ENCODE measurements at places on chromosomes 7 and 10. TPM values are rescaled to one million over a fixed set of nuclear protein-coding genes. Genes with fewer than 3 reads are reported as not detected.

The CLDN15 gene
- 31.9 TPM for total RNA-seq

DNA sequence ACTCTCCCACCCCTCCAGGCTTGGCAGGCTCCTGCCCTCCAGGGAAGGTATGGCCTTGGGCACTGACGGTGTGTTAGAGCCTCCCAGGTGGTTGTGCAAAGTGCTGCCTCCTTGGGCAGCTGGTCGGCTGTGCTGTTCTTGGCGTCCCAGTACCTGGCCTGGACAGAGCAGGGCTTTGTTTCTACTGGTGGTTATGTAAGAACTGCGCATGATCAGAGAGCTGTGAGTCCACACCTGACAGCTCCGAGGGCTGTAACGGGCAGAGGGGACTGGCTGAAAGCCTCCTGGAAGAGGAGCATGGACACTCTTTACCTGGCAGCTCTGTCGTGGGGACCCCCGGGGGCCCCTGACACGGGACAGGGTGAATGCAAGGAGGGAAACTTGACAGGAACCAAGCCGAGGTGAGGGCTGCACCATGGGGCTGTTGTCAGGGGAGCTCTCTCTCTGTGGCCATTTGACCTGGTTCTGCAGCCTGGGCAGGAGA lies 3.1 kb upstream of the SFRP5 start:
- DNase-seq: no peak

- peak; percentile 78 for DNase-seq
Observed at GRCh38 chr7:2864999-2865670, 21.0 kb upstream of the GNA12 start.

The RNF148 gene
- not detected for total RNA-seq

GRCh38 chr10:82813856-82814255 lies 938.9 kb downstream of the NRG3 start:
- no peak for DNase-seq

DNA sequence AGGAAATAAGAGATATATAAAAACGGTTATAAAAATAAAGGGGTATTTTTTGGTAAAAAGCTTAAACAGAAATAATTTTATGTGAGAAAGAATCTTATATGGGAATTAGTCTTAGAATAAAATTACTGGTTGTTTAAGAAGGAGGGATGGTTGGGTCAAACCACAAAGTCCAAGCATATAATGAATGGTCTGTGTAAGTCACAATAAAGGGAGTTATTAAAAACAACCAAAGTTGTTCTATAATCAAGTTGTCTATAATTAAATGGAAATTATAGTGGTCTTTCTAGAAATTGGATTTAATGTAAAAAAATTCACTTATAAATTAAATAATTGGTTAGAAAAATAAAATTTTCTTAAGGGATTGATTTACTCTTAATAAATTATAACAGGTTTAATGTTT lies 304.8 kb downstream of the POM121L12 start:
- no peak for DNase-seq

DNA sequence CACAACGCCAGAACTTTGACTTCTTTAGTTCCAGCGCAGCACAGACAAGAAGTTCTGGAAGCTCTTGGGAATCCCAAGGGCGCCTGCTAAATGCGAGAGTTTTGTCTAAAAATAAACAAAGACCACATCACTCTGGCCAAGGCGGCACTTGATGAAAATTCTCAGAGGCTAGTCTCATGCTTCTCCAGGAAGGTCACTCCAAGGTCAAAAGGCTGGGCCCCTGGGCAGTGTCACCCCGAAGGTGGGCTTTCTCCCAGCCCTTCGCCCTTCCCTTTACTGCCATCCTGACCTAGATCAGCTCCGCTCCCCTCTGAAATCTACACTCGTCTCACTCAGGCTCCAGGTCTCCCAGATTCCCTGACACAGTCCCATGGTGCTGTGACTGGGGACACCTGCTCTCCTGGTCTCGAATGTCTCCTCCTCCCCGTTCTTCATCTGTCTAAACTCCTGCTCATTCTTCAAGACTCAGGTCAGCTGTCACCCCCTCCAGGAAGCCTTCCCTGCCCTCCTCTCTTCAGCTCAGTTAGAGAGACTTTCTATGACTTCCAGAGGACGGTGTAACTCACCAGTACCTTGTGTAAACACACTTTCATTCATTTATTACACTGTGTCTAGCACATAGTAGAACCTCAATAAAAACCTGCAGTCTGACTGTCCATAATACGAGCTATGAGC lies 10.5 kb downstream of the FAM53B start:
- no peak for DNase-seq

The GIMAP1 gene
- total RNA-seq: not detected

The BTBD16 gene
- not detected for total RNA-seq

The RNF32 gene
- 3.6 TPM for total RNA-seq

DNA sequence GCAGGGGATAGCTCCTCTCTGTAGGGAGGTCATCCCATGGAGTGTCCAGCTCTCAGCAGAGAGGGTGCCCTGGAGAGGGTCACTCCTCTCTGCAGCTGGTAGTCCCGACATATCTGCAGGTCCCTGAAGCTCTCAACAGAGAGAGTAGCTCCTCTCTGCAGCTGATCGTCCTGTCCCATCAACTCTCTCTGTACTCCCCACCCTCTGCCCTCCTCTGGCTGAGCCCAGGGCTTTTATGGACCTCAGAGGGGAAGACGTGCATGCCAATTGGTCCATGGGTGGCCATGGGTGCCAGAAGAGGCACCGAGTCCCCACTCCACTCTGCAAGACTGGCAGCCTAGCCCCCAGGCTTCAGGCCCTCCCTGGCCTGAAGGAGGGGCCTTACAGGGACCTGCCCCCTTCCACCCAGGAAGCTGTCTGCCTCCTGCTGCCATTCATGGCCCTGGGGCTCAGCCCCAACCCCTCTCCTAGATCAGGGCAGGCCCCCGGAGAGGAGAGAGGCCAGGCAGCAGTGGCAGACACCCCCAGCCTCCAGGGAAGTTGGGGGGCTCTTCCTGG lies 9.0 kb upstream of the BLVRA start:
- DNase-seq: no peak

- peak; percentile 43 for DNase-seq
Observed at GRCh38 chr7:38932509-38933168, 23.6 kb upstream of the VPS41 start.
